ENCODE measurements at places on chromosomes 5 and 9.

- no peak for DNase-seq
Measured at GRCh38 chr9:113587471-113588031, 124.0 kb downstream of the RGS3 start.

DNA sequence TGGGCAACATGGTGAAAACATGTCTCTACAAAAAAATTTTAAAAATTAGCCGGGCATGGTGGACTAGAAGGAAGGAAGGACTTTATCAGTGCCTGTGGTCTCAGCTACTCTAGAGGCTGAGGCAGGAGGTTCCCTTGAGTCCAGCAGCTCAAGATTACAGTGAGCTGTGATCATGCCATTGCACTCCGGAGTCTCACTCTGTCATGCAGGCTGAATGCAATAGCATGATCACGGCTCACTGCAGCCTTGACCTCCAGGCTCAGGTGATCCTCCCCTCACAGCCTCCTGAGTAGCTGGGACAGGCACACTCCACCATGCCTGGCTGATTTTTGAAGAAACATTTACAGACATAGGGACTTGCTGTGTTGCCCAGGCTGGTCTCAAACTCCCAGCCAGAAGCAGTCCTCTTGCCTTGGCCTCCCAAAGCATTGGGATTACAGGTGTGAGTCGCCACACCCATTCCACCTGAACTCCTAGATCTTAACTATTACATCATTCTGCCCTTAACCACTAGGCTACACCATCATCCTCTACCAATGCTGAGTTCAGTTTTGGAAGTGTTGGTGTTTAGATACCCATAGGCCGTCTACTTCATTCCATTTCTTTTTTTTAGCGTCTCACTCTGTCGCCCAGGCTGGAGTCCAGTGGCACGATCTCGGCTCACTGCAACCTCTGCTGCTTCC is 2.0 kb upstream of the URM1 start:
- DNase-seq, result no peak

DNA sequence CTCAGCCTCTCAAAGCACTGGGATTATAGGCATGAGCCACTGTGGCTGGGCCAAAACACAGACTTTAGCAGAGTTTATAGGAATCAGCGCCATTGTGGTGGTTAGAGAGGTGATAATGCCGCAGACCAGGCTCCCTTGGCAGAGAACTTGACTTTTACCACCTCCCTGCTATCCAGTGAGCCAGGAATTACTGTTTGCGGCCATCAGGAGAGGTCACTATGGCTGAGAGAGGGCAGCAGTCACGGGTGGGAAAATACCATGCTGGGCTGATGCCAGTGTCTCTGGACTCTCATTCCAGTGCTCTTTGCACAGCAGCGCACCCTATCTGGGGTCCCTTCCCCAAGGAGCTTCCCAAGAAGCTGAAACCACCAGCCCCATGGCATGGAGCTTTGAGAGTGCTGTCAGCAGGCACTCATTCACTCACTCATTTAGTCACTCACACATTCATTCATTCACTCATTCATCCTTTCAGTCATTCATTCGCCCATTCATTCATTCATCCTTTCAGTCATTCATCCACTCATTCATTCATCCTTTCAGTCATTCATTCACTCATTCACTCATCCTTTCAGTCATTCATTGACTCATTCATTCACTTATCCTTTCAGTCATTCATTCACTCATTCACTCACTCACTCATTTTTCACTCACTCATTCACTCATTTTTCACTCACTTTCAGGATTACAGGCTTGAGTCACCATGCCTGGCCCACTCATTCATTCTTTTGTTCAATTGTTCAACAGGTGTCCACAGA is 27.3 kb upstream of the RNU6ATAC start:
- no peak for DNase-seq

- DNase-seq, result no peak
Measured at GRCh38 chr5:159899067-159900049, 16.9 kb upstream of the ADRA1B start.

DNA sequence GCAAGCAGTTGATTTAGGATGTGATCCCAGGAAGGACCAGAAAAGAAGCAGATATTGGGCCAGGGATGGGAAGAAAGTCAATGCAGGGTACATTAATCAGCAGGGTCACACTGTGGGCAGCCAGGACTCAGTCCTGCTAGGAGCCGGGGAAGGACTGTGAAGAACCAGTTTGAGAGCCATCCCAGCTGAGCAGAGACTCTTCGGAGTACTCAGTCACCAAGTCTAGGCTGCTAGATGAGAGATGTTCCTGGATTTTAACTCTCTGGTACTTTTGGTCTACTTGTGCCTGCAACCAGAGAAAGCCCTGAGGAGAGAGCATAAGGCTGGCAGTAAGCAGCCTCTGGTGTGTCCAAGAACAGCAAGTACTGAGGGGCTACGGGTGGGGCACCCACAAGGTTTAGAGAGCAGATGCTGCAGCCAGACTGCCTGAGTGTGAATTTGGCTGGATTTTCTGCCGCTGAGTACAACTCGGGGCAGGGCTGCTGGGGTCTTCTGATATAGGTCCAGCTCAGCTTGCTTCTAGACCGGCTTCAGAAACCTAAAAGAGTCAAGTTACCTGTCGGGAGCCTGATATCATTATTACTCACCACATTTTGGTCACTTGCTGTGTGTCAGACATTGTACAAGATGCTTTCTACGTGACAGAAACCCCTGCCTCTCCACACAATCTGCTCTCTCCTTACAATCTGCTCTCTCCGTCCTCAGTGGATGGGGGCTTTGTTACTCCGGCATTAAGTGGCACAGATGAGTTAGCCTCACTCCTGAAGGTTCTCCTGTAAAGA is 250.2 kb upstream of the GAS1 start:
- no peak for DNase-seq

GRCh38 chr9:134385915-134386314 is 59.7 kb downstream of the RXRA start:
- DNase-seq, result no peak

DNA sequence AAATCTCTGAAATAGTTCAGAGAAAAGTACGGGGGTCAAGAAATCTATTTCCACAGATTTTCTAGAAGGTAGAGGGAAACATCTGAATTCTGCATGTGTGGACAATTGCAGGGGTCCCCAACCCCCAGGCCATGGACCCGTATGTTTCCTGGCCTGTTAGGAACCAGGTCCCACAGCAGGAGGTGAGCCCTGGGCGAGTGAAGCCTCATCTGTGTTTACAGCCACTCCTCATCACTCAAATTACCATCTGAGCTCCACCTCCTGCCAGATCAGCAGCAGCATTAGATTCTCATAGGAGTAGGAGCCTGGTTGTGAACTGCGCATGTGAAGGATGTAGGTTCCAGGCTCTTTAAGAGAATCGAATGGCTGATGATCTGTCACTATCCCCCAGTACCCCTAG is 200.5 kb upstream of the EDIL3 start:
- DNase-seq, result no peak

GRCh38 chr5:157213527-157214243 is 33.0 kb downstream of the ITK start:
- no peak for DNase-seq

DNA sequence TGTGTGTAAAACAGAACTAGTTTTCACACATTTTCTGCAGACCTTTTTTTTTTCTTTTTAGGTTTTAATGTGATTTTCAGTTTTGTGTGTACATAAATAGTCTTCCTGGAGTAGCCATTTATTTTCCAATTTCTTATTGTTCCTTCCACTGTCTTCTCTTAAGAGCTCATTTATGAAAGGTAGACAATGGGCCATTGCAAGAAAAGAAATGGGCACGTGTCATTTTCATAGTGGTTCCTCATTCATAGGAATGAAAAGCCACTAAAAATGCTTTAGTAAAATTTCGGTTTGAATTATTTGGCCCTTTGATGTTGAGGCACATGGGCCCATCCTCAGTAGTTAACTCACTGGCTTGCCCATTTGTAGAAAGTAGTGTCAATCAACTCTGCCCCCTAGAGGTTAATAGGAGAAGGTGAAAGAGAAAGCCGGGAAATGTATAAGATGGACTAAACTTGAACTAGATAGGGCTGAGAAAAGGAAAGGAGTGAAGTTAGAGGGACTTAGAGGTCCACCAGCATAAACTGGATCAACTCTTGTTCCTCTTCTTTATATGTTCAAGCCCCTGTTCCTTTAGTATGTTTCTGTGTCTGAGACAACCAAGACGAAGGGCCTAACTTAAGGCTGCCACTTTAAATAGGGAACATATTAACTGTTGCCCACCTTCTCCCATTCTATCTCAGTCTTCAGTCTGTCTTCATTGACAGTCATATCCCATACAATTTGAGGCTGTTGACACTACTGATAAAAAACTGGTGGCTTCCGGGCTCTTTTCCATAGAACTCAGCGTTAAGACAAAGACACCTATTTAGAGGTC is 72.6 kb downstream of the SMARCA2 start:
- no peak for DNase-seq

DNA sequence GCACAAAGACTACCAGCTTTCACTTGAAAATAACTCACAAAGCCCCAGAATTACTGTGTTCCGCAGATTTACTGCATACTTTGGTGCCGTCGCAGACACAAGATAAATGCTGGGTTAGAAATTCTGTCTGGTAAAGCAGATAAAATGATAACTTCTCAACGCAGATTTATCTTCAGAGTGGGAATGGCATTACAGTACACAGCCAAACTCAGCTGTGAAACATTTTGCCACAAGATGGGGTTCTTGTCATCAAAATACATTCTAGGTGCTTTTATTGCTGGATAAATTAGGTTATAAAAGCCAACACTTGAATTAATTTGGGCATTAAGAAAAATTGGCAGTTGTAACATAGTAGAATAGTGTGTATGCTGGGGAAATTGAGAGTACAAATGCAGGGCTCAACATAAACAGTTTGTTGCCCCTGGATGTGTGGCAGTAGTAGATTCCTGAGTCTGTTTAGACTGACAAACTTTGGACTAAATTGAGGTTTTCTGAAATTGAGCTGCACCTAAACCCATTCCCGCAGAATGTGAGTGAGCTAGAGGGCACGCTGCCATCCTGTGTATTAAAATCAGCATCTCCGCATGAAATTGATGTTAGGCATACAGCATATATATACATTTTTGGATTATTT is 61.1 kb downstream of the LMNB1 start:
- no peak for DNase-seq

DNA sequence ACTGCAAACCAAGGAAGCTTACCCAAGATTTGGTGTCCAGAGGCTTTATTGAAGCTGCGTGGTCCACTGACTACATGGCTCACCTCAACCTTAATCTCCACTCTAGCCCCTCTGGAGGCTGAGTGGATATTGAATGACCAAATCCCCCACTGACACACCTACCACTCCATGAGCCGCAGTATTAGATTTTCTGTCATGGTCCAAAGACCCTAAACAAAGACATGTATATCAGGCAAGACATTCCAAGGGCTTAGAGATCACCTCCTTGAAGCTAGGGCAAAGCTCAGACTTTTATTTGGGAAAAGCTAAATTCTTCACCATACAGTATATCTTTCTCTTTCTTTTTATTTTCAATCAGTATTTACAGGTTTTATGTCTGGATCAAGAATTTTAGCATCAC is 346.2 kb upstream of the CTNND2 start:
- DNase-seq, result no peak

GRCh38 chr9:72139226-72139625 is 10.0 kb upstream of the GDA start:
- DNase-seq, result no peak

- DNase-seq, result no peak
Measured at GRCh38 chr9:89815903-89816573, 211.2 kb downstream of the GADD45G start.

- no peak for DNase-seq
Measured at GRCh38 chr5:14724633-14725032, 60.1 kb downstream of the OTULIN start.

DNA sequence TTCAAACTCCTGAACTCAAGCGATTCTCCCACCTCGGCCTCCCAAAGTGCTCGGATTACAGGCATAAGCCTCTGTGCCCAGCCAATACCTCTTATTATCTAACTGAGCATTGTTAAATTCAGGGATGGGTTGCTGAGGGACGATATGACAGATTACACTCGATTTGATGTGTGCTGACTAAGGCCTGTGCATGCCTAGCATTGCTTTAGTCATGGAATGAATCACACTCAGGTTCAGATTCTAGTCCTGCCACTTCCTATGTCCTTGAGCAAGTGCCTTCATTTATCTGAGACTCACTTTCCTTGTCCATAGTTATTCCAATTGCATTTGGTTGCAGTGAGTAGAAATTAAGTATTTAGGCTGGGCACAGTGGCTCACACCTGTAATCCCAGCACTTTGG is 19.5 kb downstream of the THBS4 start:
- DNase-seq, result no peak

DNA sequence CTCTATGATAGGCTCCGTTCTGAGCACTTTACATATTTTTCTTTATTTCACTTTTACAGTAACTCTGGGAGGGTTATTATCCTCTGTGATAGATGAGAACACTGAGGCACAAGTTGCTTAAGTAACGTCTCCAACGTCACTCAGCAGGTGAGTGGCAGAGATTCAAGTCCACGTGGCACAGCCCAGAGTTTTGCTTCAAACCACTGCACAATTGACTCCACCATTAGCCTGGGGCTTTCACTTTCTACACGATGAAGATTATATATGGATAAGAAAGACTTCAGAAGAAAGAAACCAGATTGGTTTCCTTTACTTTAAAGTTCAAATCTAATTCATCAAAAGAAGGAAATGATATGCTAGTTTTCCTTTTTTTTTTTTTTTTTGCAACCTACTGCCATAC is 245.9 kb downstream of the SYK start:
- DNase-seq, result no peak

- DNase-seq, result no peak
Measured at GRCh38 chr5:149598966-149599365, 17.7 kb downstream of the ARHGEF37 start.

- DNase-seq, result no peak
Measured at GRCh38 chr9:12783767-12784460, 9.1 kb downstream of the LURAP1L start.

- DNase-seq, result no peak
Measured at GRCh38 chr9:86684148-86684547, 263.2 kb downstream of the GAS1 start.

DNA sequence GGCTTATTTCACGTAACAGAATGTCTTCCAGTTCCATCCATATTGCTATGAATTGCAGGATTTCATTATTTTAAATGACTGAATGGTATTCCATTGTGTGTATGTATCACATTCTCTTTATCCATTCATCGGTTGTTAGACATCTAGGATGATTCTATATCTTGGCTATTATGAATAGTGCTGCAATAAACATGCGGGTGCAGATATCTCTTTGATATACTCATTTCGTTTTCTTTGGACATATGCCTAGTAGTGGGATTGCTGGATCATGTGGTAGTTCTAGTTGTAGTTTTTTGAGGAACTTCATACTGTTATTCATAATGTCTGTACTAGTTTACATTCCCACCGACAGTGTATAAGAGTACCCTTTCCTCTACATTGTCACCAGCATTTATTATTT is 460.5 kb downstream of the MAN2A1 start:
- DNase-seq, result no peak

- no peak for DNase-seq
Measured at GRCh38 chr9:124357721-124358361, 57.4 kb downstream of the PSMB7 start.

DNA sequence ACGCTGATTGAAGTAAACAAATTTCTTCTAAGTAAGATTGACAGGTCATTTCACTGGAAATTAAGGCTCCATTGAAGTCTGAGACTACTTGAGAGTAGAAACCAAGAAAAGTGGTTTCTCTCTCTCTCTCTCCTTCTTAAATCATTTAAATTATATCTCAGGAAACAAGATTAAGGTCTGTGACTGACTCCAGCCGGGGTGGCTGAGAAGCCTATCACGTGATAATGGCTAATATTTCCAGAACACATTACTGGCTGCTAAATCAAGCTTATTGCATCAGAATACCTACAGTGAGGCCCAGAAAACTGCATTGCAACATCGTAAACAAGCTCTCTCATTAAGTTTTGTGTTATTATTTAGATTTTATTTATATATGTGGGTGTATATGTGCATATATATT is 88.4 kb downstream of the PTCD2 start:
- no peak for DNase-seq

Measured in stimulated activated CD8-positive, alpha-beta memory T cell treated with anti-CD3 and anti-CD28 coated beads, Interleukin-4, amount 100 ng/mL, for 1 hour (primary cell).